ENCODE measurements at places on chromosomes 4 and X.

GRCh38 chr4:40613456-40613855, 16.2 kb downstream of the RBM47 start:
- H3K4me1 ChIP-seq, result peaks cover 4% of the 10 kb centered on the region
- no peak overlapping the region for H3K4me3 ChIP-seq
- no peak overlapping the region for H3K27ac ChIP-seq
- no peak for DNase-seq
- H3K27me3 ChIP-seq, result no peaks in the 10 kb centered on the region

DNA sequence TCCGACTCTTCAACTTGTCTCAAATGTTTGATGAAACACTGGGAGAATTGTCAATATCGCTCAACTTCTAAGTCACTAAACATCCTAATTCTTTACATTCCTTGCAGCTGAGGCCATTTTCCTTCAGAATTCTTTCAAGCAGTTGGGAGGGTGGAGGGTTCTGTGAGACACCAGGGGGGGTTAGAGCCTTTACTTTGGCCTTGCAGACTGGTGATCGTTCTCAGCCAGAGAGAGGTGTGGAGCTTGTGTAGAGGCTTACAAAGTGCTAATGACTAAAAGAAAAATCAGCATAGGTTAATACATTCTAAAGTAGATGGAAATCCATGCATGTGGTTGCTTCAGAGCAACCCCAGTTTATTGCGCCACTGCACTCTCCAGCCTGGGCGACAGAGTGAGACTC, 21.3 kb upstream of the SOX3 start:
- no peak for DNase-seq
- H3K27ac ChIP-seq, result no peak overlapping the region
- H3K4me1 ChIP-seq, result no peaks in the 10 kb centered on the region
- H3K27me3 ChIP-seq, result peaks cover 1% of the 10 kb centered on the region

- H3K36me3 ChIP-seq, result no peaks in the 10 kb centered on the region
- peaks cover 4% of the 10 kb centered on the region for H3K4me1 ChIP-seq
These were observed 2.4 kb downstream of the DGKQ start for GRCh38 chr4:970854-971520.

- no peaks in the 10 kb centered on the region for H3K27me3 ChIP-seq
- no peak for DNase-seq
- H3K4me1 ChIP-seq, result no peaks in the 10 kb centered on the region
- no peak overlapping the region for H3K4me3 ChIP-seq
These were observed 2065.8 kb downstream of the ARAP2 start for GRCh38 chr4:34178476-34178875.

GRCh38 chr4:6507345-6507744, 34.9 kb upstream of the PPP2R2C start:
- H3K4me3 ChIP-seq, result no peak overlapping the region
- peaks cover 4% of the 10 kb centered on the region for H3K27me3 ChIP-seq
- H3K36me3 ChIP-seq, result peaks cover 1% of the 10 kb centered on the region
- H3K27ac ChIP-seq, result no peak overlapping the region

- H3K27me3 ChIP-seq, result no peaks in the 10 kb centered on the region
- H3K4me3 ChIP-seq, result peak overlapping the region; percentile 1
- no peak overlapping the region for H3K27ac ChIP-seq
- H3K4me1 ChIP-seq, result peaks cover 12% of the 10 kb centered on the region
- DNase-seq, result no peak
These were observed 98.4 kb downstream of the AREG start for GRCh38 chr4:74543231-74543781.

GRCh38 chr4:113979148-113979904, at the start of gene ARSJ:
ARSJ (minus strand) TSS chr4:113979647; CDS start chr4:113978834, 813 bp downstream.
- no peak within 1 kb of the TSS for H3K27ac ChIP-seq
- H3K4me1 ChIP-seq, result peaks cover 5% of the 10 kb centered on the region
- H3K36me3 ChIP-seq, result no peaks in the 10 kb centered on the region
- no peak for DNase-seq
- H3K27me3 ChIP-seq, result peaks cover 15% of the 10 kb centered on the region
- H3K4me3 ChIP-seq, result no peak within 1 kb of the TSS

- peaks cover under 1% of the 10 kb centered on the region for H3K36me3 ChIP-seq
- peak overlapping the region; percentile 92 for H3K4me3 ChIP-seq
- DNase-seq, result no peak
- peaks cover 25% of the 10 kb centered on the region for H3K4me1 ChIP-seq
These were observed 552 bp downstream of the IKBKG start for GRCh38 chrX:154548028-154548316.

DNA sequence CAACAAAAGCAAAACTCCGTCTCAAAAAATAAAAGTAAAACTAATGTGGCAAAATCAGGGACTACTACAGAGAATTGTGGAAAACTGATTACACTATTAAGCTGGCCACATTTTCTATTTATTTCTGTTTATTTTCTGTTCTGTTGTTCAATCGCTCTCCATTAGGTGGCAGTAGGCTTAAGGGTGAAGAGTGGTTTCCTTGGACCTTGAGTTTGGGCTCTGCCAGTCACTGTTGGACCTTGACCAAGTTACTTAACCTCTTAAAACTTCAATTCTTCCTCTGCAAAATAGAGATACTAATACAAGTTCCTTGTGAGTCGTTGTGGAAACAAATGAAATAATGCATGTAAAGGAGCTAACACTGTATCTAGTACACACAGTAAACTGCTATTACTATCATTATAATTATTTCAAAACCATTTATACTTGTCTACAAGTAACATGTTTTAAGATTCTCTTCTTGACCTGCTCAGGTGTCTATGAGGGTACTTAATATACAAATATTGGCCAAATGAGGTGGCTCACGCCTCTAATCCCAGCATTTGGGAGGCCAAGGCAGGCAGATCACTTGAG, 15.2 kb downstream of the HSD17B11 start:
- no peak overlapping the region for H3K27ac ChIP-seq
- H3K4me3 ChIP-seq, result no peak overlapping the region

DNA sequence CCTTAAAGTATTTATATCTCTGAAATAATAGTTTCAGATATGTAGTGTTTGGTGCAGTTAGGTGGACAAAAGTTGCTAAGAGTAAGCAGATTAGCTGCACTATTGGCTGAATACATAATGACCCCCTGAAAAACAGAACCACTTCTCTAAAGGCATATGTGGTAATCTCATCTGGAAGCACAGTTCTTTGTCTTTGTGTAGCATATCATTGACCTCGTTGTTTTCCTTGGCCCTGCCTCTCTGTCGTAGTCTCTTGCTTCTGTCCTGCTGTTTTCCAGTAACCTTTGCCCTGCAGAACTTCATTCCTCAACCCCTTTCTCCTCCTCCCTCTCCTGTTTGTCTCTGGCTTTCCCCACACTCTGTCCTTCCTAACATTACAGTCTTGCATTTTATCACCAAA, 41.4 kb downstream of the JADE3 start:
- H3K27ac ChIP-seq, result peak overlapping the region; percentile 85
- H3K27me3 ChIP-seq, result no peaks in the 10 kb centered on the region
- H3K4me1 ChIP-seq, result peaks cover 34% of the 10 kb centered on the region
- peak overlapping the region; percentile 50 for H3K4me3 ChIP-seq
- peaks cover 2% of the 10 kb centered on the region for H3K36me3 ChIP-seq
- no peak for DNase-seq

DNA sequence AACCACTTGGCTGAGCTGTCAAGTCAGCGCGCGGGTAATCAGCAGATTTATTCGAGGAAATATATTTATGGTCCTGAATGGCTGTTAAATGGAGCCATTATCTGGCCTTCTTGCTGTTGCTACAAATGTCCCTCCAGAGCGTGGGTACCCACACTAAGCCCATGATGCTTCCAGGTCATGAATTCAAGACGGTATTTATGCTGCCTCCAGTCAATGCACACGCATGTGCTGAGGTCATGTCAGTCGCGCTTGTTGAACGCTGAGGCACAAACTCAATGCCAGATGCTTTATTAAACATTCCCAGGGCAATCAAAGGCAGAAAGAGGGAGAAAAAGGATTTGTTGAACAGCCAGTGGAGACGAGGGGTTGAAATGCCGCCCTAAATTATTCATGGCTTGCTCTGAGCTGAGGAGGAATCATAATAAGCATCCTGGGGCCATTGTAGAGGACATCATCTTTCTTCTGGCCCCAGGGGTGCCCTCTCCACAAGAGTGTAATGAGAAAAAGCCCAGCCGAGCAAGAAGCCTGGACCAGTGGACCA, 36.1 kb upstream of the CLDN24 start:
- peaks cover 11% of the 10 kb centered on the region for H3K27me3 ChIP-seq
- no peaks in the 10 kb centered on the region for H3K36me3 ChIP-seq
- no peak overlapping the region for H3K4me3 ChIP-seq
- no peaks in the 10 kb centered on the region for H3K4me1 ChIP-seq

- H3K27ac ChIP-seq, result peak overlapping the region; percentile 58
- H3K4me1 ChIP-seq, result no peaks in the 10 kb centered on the region
- H3K4me3 ChIP-seq, result no peak overlapping the region
These were observed 157.4 kb downstream of the STIM2 start for GRCh38 chr4:27018076-27018475.

GRCh38 chrX:9532349-9532748, 67.5 kb downstream of the TBL1X start:
- H3K27ac ChIP-seq, result no peak overlapping the region
- H3K4me1 ChIP-seq, result peaks cover 22% of the 10 kb centered on the region

DNA sequence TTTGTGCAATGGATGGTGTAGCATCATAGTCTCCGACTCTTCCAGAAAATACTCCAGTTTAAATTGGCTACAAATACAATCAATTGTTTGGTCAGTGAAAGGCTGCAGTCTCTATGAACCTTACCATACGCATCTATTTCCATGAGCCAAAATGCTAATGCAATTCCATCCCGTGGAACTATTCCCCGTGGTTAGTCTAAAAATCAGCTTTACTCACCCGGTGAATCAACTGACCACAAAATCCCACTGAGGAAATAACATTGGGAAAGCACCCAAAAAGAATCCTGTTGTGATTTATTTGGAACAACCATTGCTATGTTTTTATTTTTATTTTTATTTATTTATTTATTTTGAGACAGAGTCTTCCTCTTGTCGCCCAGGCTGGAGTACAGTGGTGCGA, 87.1 kb downstream of the DHX15 start:
- H3K27ac ChIP-seq, result no peak overlapping the region
- H3K27me3 ChIP-seq, result peaks cover 8% of the 10 kb centered on the region
- H3K4me1 ChIP-seq, result no peaks in the 10 kb centered on the region
- DNase-seq, result no peak
- no peak overlapping the region for H3K4me3 ChIP-seq
- H3K36me3 ChIP-seq, result peaks cover 2% of the 10 kb centered on the region

DNA sequence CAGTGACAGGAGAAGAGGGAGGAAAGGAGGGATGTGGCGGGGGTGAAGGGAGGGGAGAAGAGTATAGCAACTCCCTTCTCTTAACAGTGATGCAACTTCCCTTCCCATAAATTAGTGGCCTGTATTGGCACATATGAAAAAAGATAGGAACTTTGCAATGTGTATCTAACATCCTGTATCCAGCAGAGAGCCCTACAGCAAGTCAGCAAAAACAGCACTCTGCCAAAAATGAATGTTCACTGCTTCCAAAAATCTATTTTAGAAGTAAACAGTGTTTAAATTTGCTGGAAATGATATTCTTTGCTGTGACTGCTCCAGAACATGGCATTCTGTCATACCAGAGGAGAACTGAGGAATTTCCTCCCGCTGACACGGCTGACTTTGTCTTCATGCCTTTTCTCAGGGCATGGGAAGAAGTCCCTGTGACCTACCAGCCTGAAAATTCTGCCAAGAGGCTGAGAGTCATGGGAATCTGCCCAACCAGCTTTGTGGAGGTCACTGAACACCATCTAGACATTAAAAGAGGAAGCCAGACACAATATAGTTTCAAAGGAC, 343.4 kb upstream of the RASGEF1B start:
- H3K36me3 ChIP-seq, result no peaks in the 10 kb centered on the region
- H3K27ac ChIP-seq, result no peak overlapping the region
- no peak for DNase-seq
- H3K4me3 ChIP-seq, result no peak overlapping the region

DNA sequence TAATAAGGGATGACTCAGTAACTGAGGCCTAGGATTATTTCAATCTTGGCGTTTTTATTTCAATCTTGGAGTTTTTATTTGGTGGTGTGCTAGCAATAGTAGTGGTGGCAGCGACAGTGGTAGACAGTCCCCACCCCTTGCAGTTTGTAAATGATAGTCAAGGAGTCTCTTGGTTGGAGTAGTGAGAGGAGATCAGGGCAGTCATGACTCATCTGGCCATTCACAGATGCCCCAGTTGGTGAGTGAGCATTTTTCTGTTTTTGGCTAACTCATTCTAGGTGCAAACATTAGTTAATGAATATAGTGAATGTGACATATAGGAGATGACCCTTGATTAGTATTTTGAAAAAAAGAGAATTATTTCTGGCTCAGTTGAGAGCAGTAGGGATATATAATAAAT, 93.5 kb upstream of the ADAD1 start:
- H3K27me3 ChIP-seq, result no peaks in the 10 kb centered on the region
- peaks cover 24% of the 10 kb centered on the region for H3K36me3 ChIP-seq
- H3K27ac ChIP-seq, result no peak overlapping the region
- H3K4me1 ChIP-seq, result no peaks in the 10 kb centered on the region
- no peak overlapping the region for H3K4me3 ChIP-seq

DNA sequence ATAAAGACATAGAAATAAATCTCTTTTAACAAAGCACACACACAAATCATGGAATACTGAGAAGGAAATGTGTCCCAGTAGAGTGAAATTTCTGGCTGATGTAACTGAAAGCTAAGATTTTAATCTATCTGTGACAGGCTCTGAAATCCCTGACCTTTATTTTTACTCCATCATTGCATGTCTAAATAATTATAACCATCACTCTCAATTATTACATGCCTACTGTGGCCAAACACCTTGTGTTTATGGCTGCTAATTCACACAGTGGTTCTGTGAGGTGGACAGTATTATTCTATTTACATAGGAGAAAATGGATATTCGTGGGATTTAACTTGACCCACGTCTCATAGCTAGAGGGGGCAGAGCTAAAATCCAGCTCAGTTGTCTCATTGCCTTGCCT, 438.1 kb downstream of the TLL1 start:
- H3K4me1 ChIP-seq, result no peaks in the 10 kb centered on the region
- no peak overlapping the region for H3K4me3 ChIP-seq
- H3K36me3 ChIP-seq, result no peaks in the 10 kb centered on the region
- no peak for DNase-seq
- no peak overlapping the region for H3K27ac ChIP-seq
- no peaks in the 10 kb centered on the region for H3K27me3 ChIP-seq

DNA sequence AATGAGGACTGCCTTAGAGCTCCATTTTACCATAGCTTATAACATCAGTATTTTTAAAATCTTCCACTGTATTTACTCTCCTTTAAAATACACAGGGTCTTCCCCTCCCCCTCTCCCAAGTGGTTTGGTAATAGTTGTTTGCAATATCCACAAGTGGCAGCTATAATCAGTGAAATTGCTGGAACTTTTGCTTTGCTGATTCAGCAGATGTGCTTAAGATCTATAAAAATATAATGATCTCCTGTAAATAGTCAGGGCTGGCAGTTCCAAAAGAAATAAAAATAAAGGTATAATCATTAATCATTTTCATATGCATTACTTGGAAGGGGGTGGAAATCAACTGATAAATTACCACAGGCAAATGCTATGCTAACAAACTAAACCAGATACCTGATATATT, 345.2 kb downstream of the KLHL13 start:
- H3K4me1 ChIP-seq, result no peaks in the 10 kb centered on the region
- H3K4me3 ChIP-seq, result no peak overlapping the region
- no peak for DNase-seq
- H3K36me3 ChIP-seq, result no peaks in the 10 kb centered on the region
- no peaks in the 10 kb centered on the region for H3K27me3 ChIP-seq

- H3K27ac ChIP-seq, result no peak overlapping the region
- DNase-seq, result no peak
- H3K4me3 ChIP-seq, result no peak overlapping the region
- no peaks in the 10 kb centered on the region for H3K27me3 ChIP-seq
- H3K4me1 ChIP-seq, result peaks cover 16% of the 10 kb centered on the region
- H3K36me3 ChIP-seq, result peaks cover 12% of the 10 kb centered on the region
These were observed 84.7 kb upstream of the CBR4 start for GRCh38 chr4:169094656-169095231.
